ENCODE measurements at places on chromosomes 16 and 17. TPM values are rescaled to one million over a fixed set of nuclear protein-coding genes. Genes with fewer than 3 reads are reported as not detected.

The KRTAP4-3 gene
- total RNA-seq: not detected

The EIF3CL gene
- total RNA-seq: 53.7 TPM

The XAF1 gene
- total RNA-seq: not detected

The HASPIN gene
- total RNA-seq: 30.1 TPM

The ERI2 gene
- total RNA-seq: 24.9 TPM

The SPN gene
- total RNA-seq: not detected

The SKAP1 gene
- not detected for total RNA-seq

The SULT1A2 gene
- 1.6 TPM for total RNA-seq

DNA sequence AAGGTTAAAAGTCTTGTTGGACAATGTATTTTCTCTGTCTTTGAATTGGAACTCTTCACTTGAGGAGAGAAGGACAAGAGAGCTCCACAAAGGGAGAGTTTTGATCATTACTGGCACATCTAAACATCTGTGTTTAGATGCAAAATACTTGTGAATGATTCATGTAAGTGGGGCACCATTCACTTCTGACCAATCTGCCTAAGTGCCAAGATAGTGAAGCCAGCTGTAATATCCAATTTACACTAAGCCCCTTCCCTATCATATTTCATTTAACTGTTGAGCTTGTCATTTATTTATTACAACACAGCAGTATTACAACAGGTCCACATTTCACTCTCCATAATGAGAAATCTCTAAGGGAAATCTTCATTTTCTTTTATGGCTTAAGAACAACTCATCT, 832.3 kb upstream of the GOT2 start:
- DNase-seq: no peak

DNA sequence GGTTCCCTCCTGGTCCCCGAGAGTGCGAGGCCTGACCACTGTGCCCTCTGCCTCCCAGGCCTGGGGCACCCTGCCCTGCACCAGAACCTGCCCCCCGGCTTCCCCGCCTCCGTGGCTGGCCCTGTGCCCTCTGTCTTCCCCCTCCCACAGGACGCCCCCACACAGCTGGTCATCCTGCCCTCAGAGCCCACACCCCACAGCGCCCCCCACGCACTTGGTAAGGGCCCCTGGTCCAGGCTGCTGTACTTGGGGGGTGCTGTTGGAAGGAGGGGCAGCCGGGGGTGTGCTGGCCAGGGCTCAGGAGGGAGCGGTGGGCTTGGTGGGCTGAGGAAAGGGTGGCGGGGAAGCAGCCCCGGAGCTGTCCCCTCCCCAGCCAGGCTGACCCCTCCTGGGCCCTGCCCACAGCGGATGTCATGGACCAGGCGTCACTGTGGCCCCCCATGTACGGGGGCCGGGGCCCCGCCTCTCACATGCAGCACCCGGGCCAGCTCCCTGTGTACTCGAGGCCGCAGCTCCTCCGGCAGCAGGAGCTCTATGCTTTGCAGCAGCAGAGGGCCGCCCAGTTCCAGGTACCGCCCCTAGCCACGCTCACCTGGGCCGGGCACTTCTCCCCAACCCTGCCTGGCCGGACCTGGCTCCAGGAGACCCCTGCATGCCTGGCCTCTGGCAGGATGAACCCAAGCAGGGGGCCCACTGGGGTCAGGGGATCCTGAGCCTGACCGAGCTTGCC, 49.5 kb downstream of the BAHCC1 start:
- DNase-seq: no peak

- no peak for DNase-seq
Measured at GRCh38 chr17:10804546-10804945, 647 bp upstream of the TMEM238L start.

DNA sequence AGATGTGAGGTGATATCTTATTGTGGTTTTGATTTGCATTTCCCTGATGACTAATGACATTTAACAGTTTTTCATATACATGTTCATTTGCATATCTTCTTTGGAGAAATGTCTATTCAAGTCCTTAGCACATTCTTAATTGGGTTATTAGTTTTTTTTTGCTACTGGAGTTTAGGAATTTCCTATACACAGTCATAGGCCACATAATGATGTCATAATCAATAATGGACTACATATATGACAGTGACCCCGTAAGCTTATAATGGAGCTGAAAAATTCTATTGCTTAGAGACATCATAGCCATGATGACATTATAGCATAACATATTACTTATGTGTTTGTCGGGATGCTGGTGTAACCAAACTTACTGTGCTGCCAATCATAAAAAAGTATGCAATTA, 83.7 kb downstream of the ABCA8 start:
- DNase-seq: no peak

DNA sequence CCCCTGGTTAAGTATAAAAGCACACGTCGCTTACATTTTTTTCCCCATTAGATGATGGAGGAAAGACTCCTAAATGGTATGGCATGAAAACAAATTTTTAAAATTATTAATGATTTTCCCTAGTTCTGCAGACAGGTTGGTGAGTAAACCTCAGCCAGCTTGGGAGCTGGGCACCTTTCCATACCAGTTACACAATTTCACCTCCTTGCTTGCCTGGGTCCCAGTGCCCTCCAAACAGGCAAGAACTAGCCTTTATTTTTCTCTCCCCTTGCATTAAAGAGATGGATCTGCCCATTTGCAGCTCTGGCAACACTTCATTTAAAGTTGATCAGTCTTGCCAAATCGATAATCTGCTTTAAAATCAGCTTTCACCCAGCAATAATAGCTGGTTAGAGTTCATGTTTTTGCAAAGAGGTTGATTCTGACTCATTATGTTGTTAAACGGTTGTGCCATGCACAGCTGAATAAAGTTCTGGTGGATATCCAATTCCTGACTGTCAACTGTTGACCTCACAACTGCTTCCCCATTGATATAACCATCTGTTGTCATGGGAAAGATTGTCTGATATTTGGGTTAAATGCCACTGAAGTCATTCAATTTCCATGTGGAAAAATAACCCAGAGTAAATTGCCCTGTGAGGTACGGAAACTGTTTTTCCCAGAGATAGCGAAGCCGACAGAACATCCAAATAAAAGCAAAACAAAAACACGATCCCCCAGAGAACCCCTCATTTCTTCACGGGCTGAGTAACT, 1.3 kb downstream of the C17orf58 start:
- DNase-seq: no peak

DNA sequence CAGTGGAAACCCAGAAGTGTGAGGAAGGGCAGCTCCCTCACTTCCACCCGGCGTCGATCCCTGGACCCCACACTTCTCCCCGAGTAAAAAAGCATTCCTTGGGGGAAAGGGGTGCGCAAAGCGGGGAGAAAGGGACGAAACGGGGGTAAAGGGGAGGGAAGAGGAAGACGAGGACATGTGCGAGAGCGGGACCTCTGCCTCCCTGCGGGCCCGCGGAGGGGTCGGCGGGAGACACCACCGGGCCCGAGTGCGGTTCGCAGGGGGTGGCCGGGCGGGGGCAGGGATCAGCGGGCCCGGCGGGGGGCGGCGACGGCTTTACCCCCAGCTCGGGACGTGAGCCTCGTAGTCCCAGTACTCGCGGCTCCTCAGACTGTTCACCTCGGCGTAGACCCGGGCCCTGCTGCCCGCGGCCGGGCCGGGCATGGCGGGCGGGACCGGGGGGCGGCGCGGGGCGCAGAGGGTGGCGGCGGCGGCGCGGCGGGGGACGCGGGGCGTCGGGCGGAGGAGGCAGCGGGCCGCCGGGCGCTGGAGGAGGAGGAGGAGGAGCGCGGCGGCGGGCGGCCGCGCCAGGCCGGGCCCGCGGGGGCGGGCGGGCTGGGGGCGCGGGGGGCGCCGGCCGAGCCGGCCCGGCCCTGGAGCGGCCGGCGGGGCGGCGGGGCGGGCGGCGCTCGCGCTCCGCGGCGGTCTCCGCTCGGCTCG, 443 bp downstream of the CSNK2A2 start:
- DNase-seq: no peak

GRCh38 chr17:16068323-16068722, 68.7 kb downstream of the TTC19 start:
- DNase-seq: no peak

DNA sequence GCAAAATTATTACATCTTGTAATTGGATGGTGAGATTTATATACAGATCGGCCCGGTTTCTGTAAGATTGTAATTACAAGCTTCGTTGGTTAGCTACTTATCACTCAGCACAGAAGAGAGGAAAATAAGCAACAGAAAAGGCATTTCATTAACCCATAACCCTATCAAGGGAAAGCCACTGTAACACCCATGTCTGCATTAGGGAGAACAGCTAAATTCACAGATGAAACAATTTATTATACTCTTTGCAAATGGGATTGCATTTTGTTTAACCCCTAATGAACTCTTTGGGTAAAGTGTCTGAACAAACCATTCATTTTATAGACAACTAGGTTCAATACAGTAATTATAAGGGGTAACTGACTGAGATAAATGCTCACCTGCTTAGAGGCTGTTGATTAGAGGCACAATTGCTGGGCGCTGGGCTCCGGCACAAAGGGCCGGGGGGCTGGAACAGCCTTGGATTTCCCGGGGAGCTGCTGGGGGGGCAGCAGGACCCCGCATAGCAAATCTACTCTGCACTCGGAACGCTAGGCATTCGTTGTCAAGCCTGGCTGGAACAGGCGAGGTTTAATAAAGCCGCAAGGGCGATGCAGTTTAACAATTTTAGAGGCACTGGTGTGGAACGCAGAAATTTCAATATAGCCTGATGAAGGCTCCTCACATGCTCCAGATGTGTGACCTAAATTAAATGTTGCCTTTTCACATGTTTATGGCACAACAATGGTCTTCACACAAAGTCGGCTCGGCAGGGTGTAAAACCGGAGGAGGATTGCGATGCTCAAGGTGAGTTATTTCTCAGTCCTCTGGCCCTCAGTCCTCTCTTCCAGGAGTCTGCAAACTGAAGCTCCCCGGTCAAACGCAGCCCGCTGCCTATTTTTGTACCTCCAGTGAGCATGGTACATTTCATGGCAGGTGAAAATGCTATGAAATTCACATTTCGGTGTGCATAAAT, 134.0 kb upstream of the IRX6 start:
- no peak for DNase-seq

GRCh38 chr16:49756775-49757558, 98.9 kb downstream of the ZNF423 start:
- peak; percentile 19 for DNase-seq

DNA sequence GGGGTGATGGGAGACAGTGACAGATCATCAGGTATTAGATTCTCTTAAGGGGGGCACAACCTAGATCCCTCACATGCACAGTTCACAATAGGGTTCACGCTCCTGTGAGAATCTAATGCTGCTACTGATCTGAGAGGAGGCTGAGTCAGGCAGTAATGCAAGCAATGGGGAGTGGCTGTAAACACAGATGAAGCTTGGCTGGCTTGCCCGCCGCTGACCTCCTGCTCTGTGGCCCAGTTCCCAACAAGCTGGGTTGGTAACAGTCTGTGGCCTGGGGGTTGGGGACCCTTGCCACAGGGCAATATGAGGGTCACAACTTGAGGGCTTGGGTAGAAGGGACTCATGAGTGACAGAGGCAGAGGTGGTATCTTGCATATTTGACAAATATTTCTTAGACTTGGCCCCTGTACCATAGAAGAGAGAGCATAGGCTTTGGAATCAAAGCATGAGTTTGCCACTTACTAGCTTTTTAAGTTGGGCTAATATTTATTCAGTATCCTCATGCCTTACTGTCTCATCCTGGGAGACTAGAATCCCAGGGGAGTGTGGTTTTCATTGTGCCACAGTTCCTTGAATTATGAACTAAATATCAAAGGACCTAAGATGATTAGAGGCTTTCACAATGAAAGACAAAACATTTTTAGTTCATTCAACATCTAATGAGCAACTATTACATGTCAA, 133.4 kb downstream of the SPACA3 start:
- DNase-seq: no peak

GRCh38 chr17:46823657-46824056, 5.2 kb upstream of the WNT3 start:
- no peak for DNase-seq

DNA sequence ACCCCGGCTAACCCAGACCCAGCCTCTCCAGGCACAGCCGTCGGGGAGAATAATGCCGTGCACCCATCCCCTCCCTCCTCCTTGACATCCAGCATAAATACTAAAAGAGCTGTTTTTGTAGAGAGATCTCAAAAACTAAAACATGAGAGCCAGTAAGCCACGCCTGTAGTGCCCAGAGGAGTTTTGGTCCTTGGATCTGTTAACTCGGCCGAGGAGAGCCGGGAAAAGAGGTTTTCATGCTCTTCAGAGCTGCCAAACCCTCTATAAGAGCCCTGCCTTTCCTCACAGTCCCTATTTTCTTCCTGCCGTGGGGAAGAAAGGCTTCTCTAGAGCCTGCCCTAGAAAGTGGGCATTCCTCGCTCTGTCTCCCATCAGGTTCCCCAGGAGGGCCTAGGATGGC, 30.2 kb upstream of the NAT9 start:
- DNase-seq: no peak

DNA sequence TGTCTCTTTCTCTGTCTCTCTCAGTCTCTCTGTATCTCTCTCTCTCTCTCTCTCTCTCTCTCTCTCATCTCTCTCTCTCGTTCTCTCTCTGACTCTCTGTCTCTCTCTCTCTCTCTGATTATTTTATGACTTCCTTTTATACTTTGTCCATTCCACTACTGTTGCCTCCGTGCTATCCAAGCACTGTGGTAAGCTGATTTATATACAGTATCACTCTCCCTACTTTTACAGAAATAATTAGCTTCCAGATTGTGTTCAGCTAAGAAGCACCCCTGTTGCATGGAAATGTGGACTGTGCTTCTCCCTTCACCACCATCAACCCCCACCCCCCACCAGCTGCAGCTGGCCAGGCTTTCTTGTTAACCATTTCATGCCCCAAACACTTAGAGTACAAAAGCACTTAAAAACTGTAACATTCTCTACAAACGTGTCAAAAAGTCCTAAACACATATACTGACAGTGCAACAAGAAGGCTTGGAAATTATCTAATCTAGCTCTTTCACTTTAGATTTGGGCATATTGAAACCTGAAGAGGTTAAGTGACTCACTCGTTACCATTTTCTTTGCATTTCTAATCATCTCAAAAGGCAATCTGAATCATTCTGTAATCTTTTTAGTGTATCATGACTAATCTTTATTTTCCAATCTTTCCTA, 11.6 kb upstream of the TMEM100 start:
- peak; percentile 70 for DNase-seq

DNA sequence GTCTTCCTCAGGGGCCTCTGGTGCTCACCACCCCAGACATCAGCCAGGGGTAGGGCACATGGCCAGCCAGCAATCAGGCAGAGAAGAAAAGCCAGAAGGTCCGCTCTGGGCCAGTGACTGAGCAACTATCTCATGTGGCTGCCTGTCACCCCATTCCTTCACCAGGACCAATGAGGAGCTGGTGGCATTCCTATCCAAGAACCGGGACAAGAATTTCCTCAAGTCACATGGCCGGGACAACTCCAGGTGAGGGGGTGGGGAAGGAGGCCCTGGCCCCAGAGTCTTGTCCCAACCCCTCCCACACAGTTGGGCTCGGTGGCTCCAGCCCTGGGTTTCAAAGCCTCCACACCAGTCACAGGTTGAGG, 9.4 kb downstream of the XYLT2 start:
- no peak for DNase-seq

- DNase-seq: no peak
Measured at GRCh38 chr17:29357821-29358232, 32.3 kb upstream of the TAOK1 start.
